ENCODE measurements at places on chromosomes 7 and 10.

GRCh38 chr10:50216894-50217293 is 34.4 kb downstream of the ASAH2 start:
- no peak for DNase-seq

- DNase-seq, result no peak
Observed at GRCh38 chr7:46173476-46174195, 252.6 kb upstream of the IGFBP3 start.

DNA sequence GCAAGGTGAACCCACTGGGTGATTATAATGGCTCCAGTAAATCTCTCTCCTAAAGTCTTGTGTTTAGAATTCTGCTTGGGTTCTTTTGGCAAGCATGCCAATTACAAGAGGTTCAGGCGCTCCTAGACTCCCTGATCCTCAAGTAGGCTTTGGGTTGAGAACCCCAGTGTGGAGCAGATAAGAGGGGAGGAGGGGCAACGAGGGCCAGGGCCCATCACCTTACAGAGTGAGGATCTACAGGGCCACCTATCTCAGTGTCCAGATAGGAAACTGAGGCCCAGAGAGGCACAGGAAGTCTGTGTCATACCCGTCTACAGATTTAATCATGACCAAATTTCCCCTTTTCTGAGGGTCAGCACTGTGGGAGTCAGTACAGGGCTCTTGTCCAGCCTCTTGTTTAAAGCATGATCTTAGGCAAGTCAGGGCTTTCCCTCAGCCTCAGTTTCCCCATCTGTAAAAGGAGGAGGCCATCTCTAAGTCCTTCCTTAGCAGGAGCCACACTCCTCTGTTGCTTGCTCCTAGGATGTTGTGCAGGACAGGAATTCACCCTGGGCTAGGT is 4.4 kb downstream of the TACR2 start:
- no peak for DNase-seq

- no peak for DNase-seq
Observed at GRCh38 chr7:5334671-5335070, 51.9 kb downstream of the SLC29A4 start.

- DNase-seq, result no peak
Observed at GRCh38 chr10:2921956-2922680, 145.2 kb upstream of the PFKP start.

DNA sequence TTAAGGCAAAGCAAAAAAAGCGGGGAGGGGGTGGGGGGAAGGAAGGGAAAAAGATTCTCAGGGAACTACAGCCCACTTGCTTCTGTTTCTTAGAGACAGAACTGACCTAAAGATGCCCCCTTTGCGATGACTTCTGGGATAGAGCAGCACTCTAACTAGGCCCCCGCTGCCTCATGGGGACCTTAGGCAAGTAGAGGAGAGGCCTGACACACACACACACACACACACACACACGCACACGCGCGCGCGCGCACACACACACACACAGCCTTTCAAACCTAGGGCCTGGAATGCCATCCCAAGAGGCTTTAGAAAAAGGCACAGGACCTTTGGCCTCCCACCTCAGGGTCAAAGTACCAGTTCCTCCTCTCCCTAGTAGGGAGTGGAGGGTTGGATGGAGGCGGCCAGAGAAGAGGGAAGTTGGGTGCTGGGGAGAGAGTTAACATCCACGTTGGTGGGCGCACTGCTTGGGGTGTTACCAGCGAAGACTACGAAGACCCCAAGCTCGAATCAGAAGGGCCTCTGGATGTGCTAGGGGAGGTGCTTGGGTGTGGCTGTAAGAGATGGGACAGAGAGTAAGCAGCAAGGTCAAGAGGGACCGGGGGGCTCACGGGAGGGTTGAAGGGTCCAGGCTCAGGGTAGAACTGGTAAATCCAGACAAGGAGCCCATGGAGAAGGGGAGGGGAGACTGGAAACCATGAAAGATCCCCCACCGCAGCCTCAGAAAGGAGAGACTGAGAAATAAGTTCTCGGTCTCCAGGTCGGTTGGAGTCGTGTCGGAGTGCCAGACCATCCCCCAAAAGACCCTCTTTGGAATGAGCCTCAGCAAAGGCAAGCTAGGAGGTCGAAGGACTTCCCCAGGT is 1.2 kb upstream of the COL1A2 start:
- no peak for DNase-seq

Data from CD4-positive, alpha-beta T cell treated with Interleukin-15 for 4 hours (primary cell).